ENCODE measurements at places on chromosomes 6 and 20.
A peak's percentile ranks its signal among the peaks of the same experiment; 100 is the strongest.

DNA sequence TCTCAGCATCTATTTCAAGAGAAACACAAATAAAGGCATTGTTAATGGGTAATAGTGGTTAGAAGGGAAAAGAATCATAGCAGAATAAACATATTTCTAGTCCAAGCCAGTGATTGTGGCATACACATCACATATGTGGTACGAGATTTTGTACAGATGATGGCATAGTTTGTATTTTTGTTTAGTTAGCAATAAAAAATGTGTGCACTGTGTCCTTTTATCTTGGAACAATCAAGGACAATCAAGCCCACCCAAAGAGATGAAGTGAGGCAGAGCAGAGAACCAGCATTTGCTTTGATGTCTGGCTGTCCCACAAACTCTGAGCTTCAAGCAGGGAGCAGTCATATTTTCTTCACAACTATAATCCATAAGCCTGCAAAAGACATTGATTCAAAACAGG lies 256.5 kb upstream of the CHD6 start:
- no peak for DNase-seq

DNA sequence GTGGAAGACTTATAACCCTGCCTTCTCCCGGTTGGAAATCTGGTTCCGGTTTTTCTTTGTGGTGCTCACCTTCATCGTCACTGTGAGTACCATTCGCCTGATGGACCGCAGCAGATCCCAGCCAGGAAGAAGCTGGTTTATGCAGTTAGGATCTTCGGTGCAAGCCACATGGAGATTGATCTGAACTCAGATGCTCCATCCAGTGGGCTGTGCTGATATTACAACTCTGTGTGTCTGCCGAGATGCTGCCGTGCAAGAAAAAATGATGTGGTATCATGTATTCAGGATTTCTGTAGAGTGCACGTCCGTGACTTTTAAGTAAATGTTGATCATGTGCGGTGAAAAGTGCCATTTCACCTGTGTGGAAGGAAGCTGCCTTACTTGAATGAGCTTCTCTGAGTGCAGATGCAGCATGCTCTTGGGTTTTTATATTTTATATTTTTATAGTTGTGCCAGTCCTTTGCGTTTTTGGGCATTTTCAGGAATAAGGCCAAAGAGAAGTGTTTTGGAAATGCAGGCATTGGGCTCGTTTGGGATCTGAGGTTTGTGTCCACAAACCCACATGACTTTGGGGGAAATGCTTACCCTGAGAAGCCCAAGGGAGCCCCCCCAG lies 39.2 kb downstream of the DYNLT1 start:
- DNase-seq, result peak; percentile 57

GRCh38 chr6:42921801-42922200 lies 5.9 kb downstream of the PTCRA start:
- no peak for DNase-seq

DNA sequence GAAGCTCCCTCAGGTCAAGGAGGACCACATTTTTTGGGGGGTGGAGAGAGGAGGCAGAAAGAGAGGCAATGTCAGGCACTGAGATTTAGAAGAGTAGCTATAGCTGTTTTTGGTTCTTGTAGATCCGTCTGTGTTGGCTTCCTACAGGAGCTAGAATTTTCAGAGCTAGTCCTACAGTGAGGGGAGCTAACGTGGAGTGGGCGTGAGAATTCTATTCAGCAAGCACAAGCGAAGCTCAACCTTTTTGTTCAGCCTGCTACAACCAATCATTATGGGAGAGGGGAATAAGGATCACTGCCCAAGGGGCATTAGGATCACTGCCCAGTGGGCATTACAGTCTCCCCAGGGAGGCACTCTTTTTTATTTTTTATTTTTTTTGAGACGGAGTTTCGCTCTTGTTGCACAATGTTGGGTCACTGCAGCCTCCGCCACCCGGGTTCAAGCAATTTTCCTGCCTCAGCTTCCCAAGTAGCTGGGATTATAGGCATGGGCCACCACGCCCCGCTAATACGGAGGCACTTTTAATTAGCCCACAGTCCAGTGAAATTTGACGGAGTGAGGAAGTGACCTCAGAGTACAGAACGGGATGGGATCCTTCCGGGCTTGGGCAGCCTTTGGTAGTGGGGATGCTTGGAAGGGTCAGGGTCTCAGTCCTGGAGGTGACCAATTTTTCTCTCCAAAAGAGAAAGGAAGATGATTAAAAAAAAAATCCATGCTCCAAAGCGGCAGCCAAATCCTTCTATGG lies 1.1 kb upstream of the PANK2 start:
- no peak for DNase-seq

- no peak for DNase-seq
Measured at GRCh38 chr6:100153636-100154275, 159.7 kb upstream of the MCHR2 start.

- DNase-seq, result no peak
Measured at GRCh38 chr20:57259938-57260921, 6.2 kb downstream of the BMP7 start.

- DNase-seq, result no peak
Measured at GRCh38 chr20:35510951-35511735, 18.3 kb downstream of the C20orf173 start.

DNA sequence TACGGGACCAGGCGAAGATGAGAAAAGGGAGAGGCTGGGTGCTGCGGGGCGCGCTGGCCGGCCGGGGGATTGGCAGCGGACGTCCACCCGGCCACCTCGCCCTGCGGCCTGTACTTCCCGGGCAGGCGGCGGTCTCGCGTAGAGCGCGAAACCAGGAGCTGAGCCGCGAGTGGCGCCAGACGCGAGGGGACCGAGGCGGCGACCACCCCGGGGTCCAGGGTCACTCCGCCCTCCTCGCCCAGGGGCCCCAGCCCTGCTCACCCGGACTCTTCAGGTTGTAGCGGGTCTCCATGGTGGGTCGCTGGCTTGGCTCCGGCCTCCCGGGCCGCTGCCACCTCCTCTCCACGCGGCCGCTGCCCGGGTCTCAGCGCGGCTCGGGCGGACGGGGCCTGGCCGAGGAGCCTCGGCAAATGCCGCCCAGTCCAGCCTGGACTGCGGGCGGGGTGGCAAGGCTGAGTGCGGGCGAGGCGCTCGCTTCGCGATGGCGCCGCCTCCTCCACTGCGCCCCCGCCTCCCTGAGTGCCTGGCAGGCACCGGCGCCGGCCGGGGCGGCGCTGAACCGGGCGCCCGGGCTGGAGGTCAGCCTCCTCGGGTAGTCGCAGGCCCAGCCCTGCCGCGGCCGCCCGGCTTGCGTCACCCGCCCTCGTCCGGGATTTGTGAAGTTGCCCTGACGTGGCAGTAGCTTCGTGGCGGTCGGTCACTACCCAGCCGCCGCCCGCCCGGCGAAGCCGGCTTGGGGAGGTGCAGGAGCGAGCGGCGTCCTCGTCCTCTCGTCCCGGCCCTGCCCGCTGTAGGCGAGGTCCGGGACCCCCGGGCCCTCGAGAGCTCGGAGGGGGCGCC lies at the start of gene UBE2J1:
Gene UBE2J1 (minus strand): TSS at position 445 of the 840 bp plus-strand sequence. CDS start 153 bp downstream, at position 292.
- peak; percentile 71 for DNase-seq

DNA sequence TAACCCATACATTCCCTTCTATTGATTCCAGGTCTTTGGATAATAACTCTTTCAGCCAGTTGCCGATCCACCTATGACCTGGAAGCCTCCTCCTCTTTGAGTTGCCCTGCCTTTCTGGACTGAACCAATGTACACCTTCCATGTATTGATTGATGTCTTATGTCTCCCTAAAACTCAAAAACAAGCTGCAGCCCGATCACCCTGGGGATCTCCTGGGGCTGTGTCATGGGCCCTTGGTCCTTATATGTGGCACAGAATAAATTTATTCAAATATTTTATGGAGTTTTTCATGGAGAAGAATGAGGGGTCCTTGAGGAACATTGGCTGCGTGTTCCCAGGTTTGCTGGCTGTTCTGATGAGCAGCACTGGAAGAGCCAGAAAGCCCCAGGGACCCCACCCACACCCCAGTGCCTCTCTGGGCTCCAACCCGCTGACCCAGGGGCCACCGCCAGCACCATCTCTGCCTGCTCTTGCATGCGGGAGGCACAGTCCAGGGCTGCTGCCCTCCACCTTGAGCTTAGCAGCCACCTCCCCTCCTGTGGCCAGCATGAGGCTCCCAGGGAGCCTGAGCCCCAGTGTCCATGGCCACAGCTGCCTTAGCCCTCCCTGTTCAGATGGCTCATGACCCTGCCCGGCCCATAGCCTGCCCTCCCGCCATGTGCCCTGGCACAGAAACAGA lies 36.5 kb upstream of the CST7 start:
- no peak for DNase-seq

- DNase-seq, result no peak
Measured at GRCh38 chr6:2528156-2528555, 222.6 kb downstream of the MYLK4 start.

- no peak for DNase-seq
Measured at GRCh38 chr6:166010136-166010960, 157.3 kb downstream of the TBXT start.

GRCh38 chr6:76702187-76702586 lies 629.7 kb upstream of the IMPG1 start:
- DNase-seq, result no peak

DNA sequence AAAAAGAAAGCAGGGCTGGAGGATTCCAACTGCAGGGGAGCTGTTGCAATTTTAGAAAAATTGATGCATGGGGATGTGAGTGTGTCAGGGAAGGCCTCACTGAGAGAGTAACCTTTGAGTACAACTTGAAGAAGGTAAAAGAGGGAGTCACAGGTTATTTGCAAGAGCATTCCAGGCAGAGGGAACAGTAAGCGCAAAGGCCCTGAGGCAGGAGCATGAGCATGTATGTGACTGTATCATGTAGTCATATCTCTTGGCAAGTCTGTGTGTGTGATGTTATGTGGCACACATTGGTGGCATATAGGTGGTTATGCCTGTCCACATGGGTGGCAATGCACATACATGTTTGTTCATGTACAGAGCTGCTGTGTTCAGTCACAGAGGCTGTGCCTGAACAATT lies 71.2 kb upstream of the ZNFX1 start:
- DNase-seq, result no peak

DNA sequence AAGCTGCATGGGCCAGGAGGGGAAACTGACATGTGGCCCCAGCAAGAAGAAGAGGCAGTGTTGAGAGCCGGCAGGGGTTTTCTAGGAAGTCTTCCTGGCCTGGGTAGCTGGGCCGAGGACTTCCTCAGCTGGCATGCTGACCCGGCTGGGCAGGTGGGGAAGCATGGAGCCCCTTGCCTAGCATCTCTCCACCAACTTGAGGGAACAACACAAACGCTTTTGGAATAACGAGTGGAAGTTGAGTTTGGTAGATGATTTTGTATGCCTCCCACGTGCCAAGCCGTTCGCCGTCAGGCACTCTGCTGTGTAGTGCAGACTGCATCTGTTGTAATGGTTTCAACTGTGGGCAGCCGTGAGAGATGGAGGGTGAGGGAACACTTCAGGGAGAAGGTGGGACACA lies 7.3 kb downstream of the TMEM181 start:
- no peak for DNase-seq
